ENCODE measurements at places on chromosomes 5 and 9.

- no peak for DNase-seq
Measured at GRCh38 chr9:36903541-36904435, 130.3 kb downstream of the PAX5 start.

DNA sequence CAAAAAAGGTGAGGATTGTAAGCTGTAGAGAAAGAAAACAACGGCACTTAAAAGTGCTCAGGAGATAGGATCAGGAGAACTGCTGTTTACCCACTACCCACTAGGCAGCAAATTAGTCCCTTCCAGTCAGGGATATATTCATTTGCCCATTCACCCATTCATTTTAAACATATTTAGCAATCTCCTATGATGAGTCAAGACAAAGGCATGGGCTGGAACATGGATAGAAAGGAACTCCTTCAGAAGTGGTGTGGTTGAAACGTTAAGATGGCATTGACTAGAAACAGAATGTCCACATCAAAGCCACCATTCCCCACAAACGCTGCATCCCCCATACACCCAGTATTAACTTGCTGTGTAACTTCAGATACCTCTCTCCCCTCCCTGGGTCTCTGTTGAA, 225.7 kb downstream of the ASTN2 start:
- DNase-seq = no peak

DNA sequence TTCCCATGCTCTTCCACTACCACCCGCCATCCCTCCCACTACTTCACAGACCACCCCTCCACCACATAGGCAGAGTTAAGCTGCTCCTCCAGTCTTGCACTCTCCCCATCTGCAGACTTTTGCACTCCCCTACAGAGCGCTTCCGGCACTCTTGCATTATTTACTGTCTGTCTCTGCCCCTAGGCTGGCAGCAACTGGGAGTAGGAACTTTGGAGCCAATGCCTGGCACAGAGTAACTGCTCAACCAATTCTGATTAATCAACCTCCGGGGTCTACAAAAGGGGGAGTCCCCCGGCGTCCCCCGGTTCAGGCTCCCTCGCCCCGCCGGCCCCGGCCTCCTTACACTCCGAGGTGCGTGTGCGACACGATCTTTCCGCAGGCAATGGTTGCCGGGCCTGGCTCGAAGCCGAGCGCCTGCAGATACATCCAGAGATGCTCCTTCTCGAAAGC, 498 bp downstream of the HAUS6 start:
- DNase-seq = peak; percentile 40

DNA sequence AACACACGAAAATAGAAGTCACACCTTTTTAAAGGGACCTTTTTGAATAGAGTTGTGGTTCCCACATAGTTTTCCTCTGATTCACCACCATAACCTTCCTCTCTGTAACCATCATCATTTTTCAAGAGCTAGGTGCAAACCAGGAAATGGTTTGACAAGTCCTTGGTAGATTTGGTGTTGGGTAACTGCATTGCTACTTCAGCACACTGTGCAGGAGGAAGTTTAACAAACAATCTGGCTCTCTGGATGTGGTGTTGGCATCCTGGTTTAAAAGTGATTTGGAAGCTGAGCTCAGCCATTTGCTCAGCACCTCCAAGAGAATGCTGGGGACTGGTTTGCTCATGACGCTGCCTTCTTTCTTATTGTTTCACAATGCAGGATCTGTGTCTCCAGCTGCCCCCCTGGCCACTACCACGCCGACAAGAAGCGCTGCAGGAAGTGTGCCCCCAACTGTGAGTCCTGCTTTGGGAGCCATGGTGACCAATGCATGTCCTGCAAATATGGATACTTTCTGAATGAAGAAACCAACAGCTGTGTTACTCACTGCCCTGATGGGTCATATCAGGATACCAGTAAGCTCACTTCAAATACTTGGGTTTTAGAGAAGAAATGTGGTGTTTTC, 213.1 kb downstream of the RFK start:
- DNase-seq = no peak

- DNase-seq = no peak
Measured at GRCh38 chr9:38178237-38178636, 109.2 kb upstream of the SHB start.

GRCh38 chr9:21281275-21281674, 23.8 kb downstream of the IFNA5 start:
- DNase-seq = no peak

DNA sequence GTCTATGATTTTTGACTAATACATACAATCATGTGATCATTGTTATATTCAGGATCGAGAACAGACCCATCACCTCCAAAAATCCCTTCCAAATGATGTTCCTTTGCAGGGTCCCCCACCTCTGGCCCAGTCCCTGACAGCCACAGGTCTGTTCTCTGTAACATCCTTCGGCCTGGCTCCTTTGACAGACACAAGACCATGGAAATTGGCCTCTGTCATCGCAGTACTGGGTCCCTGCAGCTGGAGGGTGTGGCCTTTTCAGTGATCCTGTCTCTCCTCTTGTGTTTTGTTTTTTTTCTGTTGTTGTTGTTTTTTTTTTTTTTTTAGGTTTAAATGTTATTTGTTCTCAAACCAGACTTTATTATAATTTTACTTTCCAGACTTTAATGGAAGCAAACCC, 27.4 kb upstream of the ANKRD33B start:
- no peak for DNase-seq
